ENCODE measurements at places on chromosomes 16 and 17.

GRCh38 chr16:2426941-2427361 is 2.3 kb upstream of the CCNF start:
- DNase-seq = no peak

DNA sequence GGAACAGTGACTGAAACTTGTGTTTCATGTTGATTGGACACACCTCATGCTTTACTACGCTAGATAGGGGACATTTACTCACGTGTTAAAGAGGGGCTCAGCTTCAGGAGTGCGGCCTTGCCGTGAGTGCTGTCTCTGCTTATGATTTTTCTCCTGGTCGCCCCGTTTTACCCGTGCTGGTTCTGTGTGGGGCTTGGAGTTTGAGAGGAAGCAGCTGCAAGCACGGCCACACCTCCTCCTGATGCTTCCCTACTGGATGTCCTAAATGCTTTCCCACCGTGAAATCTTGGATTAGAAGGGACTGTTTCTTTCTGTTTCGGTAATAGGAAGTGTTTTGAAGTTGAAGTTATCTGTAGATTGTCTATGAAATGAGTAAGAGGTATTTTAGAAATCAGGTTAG is 54.0 kb upstream of the ZNF750 start:
- no peak for DNase-seq

- DNase-seq = no peak
Measured at GRCh38 chr16:56547949-56548567, 16.8 kb upstream of the MT4 start.

DNA sequence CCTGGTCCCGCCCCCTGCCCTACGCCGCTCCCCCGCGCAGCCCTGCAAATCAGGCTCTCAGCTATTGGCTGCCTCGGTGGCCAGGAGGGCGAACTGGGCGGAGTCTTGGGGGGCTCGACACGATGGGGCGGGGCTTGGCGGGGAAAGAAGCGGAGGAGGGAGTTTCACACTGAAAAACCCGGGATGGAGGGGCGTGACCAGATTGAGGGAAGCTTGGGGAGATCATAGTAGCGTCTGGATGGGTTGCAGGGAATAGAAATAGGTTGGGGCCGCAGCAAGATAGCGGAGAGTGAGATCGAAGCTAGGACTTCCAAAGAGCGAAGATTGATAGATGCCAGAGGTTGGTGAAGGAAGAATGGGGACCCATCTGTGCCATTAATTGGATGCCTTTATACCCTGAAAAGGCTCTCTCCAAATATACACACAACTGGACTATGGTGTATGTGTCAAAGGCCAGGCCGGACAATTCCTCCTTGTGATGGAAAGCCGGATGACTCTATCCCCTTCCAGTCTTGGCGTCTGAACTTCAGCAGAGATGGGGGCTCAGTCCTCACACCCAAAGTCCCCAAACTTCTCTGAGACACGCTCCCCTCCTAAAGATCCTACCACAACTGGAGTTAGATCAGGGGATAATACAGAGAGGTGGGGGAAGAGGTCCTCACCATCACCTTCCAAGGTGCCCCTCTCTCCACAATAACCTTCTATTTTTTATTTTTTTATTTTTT is 376 bp upstream of the STAC2 start:
- DNase-seq = no peak

Data from NCI-H187 (cell line).